ENCODE measurements at places on chromosomes 3 and 15.

- no peak for DNase-seq
Measured at GRCh38 chr3:124034016-124034843, 42.3 kb upstream of the ROPN1 start.

DNA sequence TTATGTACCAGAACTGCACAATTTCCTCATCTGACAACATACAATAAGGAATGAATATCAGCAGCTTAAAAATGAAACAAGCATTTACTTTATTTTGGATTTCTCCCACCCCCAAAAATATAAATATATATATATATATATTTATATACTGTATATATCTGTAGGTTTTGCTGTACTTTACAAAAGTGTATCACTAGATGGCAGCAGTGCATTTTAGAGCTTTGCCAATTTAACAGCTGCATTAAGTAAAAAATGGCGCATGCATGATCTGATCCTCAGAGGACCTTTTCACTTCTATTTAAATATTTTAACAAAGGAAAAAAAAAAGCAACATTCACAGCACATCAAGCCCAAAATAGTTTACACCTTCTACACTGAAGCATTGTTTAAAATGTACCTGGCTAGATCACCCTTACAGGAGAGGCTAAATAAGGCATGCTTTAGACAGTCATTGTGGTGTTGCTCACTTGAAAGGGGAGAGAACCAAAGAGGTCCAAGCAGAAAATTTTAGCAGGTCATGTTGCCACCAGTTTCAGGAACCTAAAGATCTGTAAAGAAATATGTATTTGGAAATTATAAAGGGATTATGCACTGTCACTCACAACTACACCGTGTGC lies 72.6 kb downstream of the NPTN start:
- DNase-seq, result no peak

GRCh38 chr15:57849317-57849716 lies 142.8 kb downstream of the POLR2M start:
- no peak for DNase-seq

- no peak for DNase-seq
Measured at GRCh38 chr15:36898536-36899126, 201.7 kb downstream of the MEIS2 start.

- DNase-seq, result no peak
Measured at GRCh38 chr3:69774029-69774428, 34.8 kb downstream of the MITF start.

- DNase-seq, result no peak
Measured at GRCh38 chr15:52975941-52976449, 185.9 kb upstream of the ONECUT1 start.

GRCh38 chr3:172199850-172200369 lies 160.5 kb downstream of the FNDC3B start:
- no peak for DNase-seq

DNA sequence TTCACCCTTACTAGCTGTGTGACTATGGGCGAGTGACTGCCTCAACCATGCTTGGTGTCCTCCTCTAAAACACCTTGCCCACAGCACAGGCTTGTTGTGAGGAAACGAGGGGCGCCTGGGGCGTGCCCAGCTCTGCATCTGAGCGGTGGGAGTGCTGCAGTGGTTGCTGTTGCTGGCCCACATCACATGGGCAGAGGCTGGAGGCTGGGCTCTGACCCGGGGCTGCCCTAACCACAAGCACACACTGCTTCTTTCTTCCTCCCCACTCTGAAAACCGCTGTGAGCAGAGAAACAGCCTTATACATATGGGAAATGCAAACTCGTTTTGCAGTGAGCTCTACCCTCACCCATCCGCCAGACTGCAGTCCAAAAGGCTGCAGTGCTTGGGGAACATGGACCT lies 74.8 kb upstream of the RPL32 start:
- no peak for DNase-seq

DNA sequence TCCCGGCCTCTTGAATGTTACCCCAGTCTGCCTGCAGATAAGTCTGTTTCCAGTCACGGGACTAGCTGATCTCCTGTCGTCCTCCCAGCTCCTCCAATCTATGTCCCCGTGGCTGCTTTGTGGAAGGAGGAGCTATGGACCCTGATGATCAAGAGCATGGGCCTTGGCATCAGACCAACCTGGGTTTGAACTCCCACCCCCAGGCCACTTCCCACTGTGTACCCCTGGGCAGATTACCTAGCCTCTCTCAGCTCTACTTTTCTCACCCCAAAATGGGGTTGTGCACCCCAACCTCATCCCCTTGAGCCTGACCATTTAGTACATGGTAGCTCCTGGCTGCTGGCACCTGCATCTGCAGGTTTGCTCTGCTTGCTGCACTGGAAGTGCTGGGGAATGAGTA lies 55.8 kb downstream of the GASK1A start:
- no peak for DNase-seq

DNA sequence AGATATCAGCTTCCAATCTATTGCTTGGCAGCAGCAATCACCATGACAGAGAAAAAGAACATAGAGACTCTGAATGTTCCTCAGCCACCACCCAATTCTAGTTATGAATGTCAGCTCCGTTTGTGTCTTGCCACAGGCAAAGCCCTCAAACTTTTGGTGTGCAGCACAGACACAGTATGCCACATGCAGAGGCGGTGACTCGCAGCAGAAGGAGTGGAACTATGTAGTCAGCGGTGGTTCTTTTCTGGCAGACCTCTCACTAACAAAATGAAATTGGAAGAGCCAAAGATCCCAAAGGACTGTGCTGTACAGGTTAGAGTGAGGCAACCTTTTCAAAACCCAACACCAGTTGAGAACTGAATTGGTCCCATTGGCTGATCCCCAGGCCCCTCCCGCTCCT lies 220.9 kb downstream of the SLC9A9 start:
- DNase-seq, result no peak

DNA sequence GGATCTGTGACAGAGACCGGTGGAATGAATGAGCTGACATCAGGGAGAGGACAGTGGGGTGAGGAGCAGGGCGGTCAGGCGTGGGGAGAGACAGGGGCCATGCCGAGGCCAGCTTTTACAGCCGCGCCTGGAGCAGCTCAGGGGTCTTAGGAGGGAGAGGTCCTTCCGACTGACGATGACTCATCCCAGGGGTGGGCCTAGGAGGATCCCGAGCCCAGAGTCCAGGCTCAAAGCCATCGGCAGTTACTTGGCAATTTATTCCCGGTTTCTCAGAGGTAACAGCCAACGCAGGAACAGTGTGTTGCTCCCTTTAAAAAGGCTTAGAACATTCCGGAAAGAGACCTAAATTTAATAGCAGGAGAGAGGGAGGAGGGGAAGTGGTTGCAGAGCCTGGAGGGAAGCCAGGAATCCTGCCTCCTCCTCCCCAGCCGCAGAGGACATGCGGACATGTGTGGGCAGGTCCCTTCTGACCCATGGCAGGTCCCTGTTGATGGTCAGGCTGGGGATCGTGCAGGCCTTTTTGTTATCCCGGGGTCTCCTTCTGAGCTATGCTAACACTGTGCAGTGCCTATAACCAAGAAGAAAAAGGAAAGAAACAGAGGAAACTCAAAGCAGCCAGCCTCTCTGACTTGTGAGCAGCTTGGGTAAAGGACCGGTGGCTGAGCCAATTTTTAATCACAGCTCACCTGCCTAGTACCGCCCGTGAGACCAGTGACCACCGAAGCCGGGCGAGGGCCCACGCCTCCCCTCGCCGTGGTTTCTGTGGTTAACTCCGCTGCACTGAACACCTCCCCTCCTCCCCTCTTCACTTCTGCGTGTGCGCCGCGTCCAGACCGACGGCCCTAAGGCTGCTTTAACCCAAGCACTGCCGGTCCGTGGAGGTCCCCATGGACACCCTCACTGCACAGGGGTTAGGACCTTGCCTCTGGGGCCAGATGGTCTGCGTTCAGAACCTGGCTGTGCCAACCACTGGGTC lies 392.4 kb upstream of the PROK2 start:
- DNase-seq, result no peak
